Stimulated activated CD8-positive, alpha-beta memory T cell treated with anti-CD3 and anti-CD28 coated beads, Interleukin-4, amount 100 ng/mL, for 1 hour (primary cell): ENCODE measurements at places on chromosomes 1 and 21.

- DNase-seq, result no peak
Observed at GRCh38 chr1:155003766-155004351, 1.3 kb downstream of the ZBTB7B start.

DNA sequence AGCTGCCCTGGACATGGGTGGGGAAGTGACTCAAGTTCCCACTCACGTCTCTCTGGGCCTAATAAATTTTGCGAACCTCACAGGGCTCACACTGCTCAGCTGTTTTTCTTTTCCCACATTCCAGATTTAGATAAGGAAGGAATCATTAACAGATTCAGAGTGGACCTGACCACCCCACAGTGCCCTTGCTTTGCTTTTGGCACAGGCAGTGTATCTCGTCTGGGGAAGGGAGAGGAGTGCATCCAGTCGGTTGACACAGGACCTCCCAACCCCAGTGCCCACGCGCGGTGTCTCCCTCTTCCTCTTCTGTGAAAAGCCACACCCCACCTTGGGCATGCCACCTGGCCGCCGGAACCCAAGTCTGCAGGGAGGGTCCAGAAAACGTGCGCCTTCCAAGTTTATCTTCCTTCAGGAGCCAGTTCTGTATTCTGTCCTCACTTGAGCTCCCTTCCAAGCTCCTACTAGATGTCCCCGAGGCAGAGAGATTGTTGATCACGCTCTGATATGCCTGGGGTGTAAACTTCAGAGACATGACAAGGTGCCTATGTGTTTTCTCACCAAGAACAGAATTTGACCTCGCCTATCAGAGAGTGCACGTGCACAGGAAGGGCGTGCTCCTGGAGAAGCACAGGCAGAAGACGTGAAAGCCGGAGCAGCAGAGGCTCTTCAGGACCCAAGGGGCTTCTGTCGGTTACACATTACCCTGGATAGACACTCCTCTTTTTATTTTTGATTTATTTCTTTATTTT is 9.5 kb upstream of the SLC2A5 start:
- no peak for DNase-seq

GRCh38 chr1:21372383-21372782 is 67.6 kb upstream of the NBPF3 start:
- no peak for DNase-seq

GRCh38 chr1:151047591-151047924 is at the start of gene C1orf56:
C1orf56 (plus strand) TSS chr1:151047751; CDS start chr1:151047848, 97 bp downstream.
- peak; percentile 32 for DNase-seq

DNA sequence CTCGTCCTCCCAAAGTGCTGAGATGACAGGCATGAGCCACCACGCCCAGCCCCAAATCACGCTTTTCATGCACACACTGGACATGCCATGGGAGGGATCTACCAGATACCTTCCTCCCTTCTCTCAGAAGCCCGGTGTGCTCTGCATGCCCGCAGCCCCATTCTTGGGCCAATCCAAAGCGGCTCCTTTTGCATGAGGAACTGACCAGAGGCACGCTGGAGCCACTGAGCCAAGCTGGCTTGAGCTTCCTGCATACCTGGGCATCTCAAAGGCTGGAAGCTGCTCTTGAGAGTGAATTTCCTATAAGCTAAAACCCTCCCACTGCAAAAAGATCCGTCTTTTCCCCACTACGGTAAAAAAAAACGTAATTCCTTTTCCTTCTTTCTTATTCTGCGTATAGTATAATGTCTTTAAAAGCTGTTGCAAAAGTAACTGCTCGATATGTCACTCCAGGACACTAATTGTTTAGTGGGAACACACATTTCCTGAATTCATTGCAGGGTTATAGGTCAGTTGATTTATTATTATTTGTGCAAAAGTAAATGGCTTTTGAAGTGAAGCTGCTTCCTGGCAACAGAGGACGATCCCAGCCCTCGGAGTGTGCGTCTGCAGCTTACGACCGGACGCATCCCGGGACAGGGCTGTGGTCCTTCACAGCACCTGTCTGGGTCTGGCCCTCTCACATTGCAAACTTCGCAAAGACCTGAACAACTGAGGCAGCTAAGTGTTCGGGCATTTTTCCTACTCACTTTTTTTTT is 61.8 kb upstream of the ETS2 start:
- DNase-seq, result no peak

DNA sequence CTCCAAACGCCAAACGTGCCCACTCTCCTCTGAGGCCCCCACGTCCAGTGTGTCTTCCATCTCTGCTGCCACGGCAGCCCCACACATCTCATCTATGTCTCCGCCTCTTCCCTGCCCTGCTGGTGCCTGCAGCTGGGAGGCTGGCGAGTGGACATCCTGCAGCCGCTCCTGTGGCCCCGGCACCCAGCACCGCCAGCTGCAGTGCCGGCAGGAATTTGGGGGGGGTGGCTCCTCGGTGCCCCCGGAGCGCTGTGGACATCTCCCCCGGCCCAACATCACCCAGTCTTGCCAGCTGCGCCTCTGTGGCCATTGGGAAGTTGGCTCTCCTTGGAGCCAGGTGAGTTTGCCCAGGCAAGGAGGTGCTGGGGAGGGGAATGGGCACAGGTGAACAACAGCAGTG is 8.6 kb downstream of the ADAMTSL4 start:
- no peak for DNase-seq

DNA sequence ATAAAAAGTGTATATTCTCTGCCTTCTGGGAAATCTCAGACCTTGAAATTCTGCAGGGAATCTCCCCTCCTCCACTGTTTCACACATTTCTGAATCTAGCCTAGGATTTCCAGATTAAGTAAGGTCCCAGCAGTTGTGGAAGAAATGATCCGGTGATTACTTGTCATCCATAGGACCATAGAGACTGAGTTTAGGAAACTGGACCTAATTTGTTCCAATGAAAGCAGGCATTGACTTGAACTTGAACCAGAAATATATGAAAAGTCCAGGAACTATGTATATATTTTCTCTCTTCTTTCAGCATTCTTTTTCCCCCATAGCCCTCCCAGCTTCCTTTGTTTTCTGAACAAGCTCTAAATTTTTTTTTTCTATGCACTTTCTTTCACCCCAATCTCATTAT is 149.5 kb upstream of the SPAG17 start:
- no peak for DNase-seq

DNA sequence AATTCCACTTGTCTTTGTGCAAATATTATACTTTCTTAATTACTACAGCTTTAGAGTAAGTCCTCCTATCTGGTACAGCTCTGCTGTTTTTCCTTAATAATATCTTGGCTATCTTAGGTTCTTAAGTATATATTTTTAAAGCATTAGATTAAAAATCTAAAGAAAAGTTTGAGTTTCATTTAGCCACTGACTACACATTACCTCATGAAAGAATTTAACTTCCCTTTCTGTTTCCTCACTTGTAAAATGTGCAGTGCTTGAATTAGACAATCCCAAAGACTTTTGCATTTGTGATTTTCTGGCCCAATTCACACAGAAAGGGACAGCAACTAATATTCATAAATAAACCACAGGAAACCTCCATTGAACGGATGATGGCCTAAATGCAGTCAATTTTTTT is 126.4 kb upstream of the SAMSN1 start:
- no peak for DNase-seq

DNA sequence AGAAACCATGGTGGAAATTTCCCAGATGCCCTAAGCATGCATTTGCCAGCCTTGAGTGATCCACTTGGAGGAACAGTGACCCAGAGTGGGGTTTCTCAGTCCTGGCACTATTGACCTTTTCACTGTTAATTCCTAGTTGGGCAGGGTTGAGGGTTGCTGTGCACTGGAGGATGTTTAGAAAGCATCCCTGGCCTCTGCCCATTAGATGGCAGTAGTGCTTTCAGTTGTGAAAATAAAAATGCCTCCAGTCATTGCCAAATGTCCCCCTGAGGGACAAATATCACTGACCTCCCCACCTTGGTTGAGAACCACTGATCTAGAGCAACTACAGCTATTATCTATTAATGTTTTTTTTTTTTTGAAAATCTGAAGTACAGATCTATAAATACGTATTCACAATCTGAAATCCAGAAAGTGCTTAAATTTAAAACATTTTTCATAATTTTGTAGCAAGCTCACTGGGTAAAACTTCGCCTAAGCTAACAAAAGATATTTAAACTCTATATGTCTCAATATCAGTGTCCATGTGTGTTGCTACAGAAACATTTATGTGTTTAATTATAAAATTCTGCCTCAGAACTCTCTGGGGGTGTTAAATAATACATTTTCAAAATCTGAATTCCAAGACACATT is 27.3 kb downstream of the F3 start:
- no peak for DNase-seq

- no peak for DNase-seq
Observed at GRCh38 chr1:19376428-19377372, 64.6 kb downstream of the SLC66A1 start.

DNA sequence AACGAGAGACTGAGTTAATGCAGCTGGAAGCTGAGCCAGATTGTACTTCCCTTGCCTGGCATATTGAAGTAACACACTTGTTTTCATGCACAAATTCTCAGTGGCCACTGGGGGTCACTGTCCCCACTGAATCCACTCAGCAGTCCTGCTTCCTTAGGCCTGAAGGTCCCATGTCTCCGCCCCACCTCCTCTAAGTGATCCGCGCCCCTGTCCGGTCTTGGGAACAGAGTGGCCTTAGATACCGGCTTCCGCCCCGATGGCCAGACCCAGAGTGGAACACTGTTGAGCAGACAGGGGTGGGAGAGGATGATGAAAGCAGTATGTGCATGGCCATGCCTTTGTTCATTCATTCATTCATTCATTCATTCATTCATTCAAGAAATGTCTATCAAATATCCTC is 34.8 kb downstream of the CHAF1B start:
- DNase-seq, result peak; percentile 13
